ENCODE measurements at places on chromosomes 3 and 15.

DNA sequence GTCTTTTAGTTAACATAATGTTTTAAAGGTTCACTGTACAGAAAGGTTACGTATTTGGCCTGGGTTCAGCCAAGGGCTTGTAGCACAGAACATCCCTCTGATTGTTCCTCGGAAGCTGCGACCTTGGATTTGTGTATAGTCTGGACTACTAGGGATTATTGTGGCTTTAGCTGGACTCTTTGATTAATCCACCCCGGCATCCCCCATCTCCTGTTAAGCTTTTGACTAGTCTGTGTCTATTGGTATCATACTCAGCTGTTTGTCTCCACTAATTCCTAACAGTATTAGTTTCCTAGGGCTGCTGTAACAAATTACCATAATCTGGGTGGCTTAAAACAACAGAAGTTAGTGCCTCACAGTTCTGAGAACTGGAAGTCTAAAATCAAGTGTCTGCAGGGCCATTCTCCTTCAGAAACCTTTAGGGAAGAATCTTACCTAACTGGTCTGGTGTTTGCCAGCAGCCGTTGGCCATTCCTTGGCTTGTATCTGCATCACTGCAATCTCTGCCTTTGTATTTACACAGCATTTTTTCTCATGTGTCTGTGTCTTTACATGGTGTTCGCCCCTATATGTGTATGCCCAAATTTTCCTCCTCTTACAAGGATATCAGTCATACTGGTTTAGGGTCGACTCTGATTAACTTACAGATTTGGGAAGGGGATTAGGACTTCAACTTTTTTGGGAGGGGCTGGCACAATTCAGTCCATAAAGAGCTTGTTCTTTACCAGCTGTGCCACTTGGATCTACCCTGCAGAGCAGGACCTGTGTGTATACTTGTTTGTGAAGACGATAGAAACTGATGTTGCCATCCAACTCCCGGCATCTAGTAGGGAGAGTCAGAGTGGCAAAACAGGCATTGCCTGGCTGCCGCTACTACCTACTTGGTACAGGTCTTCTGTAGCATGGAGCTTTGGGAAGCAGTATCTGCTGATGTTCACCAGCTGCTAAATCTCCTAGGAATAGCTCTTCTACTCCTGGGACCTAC is 117.8 kb downstream of the UBE2E2 start:
- no peak for DNase-seq

DNA sequence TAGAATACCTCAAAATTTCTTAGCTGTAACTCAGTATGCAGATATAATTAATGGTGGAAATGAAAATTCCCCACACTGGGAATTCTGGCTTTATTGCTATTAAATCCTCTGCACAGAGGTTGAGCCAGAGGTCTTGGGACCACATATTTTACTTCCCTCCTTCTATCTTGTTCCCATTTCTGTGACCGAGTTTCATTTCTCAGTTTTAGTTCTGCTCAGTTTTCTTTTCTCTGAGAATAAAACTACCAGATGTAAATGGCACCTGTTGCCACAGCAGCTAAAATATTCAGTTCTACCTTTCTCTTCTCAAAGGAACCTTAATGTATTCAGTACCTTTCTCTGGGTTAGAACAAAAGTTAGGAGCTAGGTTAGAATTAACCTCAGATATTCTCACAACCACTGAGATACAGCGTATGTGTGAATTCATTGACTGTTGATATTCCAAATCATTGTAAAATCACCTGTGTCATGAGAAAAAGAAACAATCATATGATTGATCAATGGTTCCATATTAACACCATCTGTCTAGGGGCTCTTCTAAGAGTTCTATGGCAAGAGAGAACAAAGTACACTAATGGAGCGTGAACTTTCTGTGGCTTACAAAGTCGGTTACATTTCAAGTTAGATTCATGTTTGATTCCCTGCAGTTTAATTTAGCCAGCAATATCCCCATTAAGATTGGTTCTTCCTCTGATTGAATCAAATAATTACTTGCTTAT is 374.1 kb downstream of the EFHB start:
- DNase-seq: no peak

DNA sequence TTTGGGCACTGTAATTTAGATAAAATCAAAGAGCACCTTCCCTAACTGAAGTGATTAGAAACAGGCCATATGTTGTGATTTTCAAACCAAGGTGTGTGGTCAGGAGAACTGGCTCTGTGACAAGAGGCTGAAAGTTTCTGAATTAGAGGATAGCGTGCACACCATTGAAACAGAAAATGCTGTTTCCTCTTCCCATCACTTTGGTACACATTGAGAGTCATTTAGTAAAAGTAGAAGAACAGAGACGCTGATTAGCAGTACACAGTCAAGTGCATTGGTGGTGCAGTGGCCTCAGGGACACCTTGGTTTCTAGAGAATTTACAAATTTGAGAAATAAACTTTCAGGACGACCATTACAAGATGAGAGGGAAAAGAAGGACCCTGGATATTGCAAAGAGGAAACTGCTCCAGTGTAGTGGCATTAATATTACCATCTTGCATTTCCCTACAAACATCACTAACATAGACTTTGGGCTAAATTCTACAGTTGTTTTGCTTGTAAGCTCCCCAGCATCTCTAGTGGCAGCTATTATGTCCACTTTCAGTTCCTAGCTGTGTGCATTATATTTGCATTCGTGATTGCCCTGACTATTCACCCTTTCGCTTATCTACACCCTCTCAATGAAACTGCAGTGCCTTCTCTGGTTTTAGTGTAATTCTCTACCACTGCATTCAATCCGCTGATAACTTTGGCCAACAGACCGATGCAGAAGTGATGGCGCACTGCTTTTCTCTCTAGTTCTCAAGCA is 728.1 kb upstream of the GRM7 start:
- no peak for DNase-seq

DNA sequence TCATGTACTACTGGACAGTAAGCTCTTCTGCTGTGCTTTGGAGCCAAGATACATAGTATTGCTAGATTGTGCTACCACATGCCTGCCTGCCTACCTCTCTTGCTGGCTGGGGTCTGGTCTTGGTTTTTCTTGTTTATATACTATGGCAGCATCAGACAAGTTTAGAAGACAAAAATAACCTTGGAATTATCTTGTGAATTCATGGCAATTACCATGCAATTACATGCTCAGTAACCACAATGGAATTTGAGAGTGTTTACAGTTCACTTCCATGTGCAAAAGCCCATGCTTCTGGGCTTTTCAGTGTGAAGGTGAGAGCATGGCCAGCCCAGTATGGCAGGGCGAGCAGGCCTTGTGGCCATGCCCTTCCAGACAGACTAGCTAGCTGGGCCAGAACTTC is 48.0 kb upstream of the C15orf61 start:
- DNase-seq: no peak

GRCh38 chr3:136858381-136858780 is 3.6 kb upstream of the NCK1 start:
- DNase-seq: no peak

DNA sequence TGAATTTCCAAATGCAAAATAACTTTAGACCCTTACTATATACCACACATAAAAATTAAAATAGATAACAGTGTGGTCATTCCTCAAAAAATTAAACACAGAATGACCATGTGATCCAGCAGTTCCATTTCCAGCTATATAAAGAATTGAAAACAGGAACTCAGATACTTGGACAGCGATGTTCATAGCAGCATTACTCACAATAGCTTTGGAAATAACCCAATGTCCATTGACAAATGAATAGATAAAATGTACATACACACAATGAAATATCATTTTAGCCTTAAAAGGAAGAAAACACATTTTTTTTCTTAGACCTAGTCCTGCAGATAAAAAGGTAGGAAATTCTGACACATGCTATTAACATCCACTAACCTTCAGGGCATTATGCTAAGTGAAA is 26.7 kb downstream of the RAD51 start:
- DNase-seq: no peak

GRCh38 chr3:170228093-170228766 is 6.0 kb downstream of the PRKCI start:
- no peak for DNase-seq

- no peak for DNase-seq
These were observed 15.7 kb upstream of the KIF23 start for GRCh38 chr15:69398491-69398891.

- DNase-seq: no peak
These were observed 624.2 kb downstream of the NTRK3 start for GRCh38 chr15:87632364-87632763.

- no peak for DNase-seq
These were observed 276.9 kb downstream of the GBE1 start for GRCh38 chr3:81484520-81484919.

DNA sequence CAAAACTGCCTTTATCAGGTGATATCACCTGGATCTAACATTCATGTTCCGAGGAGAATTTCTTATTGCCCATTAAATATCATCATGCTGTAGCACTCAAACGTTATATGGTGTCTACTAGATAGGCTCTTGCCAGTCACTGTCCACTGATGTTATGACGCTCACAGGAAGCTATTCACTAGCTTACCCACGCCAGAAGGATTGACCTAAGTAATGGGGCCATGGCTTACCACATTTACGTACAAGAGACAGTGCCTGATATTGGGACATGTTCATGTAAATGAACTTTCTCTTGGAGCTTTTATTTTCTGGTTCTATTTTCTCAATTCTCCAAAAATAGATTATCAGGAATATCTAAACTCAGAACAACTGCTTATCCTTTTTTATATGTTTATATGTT is 91.7 kb upstream of the NAALADL2 start:
- DNase-seq: no peak

All from left colon (tissue), 2 donors.